ENCODE measurements at places on chromosomes 3 and 15. TPM values are rescaled to one million over a fixed set of nuclear protein-coding genes. Genes with fewer than 3 reads are reported as not detected.

DNA sequence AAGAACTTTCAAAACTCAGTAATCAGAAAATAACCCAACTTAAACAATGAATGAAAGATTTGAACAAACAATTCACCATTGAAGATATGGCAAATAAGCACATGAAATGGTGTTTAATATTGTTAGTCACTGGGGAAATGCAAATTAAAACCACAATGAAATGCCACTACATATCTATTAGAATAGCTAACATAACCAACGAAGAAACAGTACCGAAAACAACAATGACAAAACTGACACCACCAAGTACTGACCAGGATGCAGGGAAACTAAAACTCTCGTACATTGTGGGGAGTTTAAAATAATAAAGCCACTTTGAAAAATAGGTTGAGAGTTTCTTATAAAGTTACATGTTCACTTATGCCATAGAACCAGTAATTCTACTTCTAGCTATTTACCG, 69.1 kb downstream of the KBTBD8 start:
- DNase-seq, result no peak

- DNase-seq, result peak; percentile 68
Observed at GRCh38 chr3:132652640-132653270, 6.9 kb downstream of the ACAD11 start.

- DNase-seq, result peak; percentile 97
Observed at GRCh38 chr15:32838820-32839219, 121.0 kb downstream of the GREM1 start.

GRCh38 chr15:75820206-75820605, 23.0 kb upstream of the UBE2Q2 start:
- no peak for DNase-seq

Gene ALG3
- 94.7 TPM for polyA plus RNA-seq

DNA sequence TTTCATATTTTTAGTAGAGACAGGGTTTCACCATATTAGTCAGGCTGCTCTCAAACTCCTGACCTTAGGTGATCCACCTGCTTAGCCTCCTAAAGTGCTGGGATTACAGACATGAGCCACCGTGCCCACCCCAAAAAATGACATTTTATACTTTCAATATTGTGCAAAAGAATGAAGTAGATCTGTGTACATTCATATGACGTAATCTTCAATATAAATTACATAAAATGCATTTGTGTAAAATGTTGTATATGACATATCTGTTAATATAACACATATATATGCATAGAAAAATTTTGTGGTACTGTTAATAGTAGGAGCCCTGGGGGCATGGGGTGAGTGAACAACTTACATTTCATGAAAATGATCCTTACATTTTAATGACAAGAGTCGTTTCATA, 71.7 kb downstream of the RYR3 start:
- no peak for DNase-seq

DNA sequence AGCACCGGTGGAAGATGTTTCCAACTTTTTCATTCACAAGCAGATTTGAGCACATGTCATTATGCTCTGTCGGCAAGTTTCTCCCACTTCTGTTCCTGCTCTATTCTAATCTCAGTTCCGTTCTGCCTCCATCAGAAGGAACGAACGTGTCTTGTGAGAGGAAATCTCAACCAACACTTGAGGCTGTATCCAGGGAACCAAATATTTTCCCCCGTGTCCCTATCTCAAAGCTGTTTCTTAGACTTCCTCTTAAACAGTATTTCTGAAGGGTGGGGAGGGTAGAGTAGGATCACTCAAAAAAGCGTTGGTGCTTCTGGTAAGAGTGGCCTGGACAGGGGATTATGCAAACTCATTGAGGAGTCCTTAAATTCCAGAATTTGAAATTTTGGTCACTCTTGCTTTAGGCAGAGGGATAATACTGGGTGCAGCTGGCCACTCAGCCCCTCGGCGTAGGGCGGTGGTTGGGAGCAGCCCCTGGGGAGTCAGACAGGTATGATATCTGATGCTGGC, 54.9 kb downstream of the FRMD4B start:
- DNase-seq, result no peak

DNA sequence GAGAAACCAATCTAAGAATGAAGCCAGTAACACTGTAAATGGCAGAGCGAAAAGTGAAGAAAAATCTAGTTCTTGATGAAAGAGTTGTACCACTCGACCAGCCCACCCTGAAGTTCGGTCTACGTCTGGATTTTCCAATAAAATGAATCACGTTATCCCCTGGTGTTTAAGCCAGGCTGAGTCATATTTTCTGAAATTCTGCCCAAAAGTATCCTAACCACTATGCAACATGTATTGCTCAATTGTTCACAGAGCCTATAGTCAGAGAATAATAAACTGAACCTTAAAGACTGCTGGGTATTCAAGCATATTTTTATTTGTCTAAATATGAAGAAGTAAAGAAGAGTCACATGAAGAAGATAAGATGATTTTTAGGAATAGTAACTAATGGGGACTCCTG, 245.7 kb downstream of the FGF12 start:
- DNase-seq, result peak; percentile 61

GRCh38 chr3:26091096-26091495, 301.2 kb downstream of the OXSM start:
- no peak for DNase-seq

Measured in GM23248 (cell line).